CD4-positive, alpha-beta T cell treated with Interleukin-6 at 100 ng/mL for 8 hours (primary cell): ENCODE measurements at places on chromosomes 11 and 22.

DNA sequence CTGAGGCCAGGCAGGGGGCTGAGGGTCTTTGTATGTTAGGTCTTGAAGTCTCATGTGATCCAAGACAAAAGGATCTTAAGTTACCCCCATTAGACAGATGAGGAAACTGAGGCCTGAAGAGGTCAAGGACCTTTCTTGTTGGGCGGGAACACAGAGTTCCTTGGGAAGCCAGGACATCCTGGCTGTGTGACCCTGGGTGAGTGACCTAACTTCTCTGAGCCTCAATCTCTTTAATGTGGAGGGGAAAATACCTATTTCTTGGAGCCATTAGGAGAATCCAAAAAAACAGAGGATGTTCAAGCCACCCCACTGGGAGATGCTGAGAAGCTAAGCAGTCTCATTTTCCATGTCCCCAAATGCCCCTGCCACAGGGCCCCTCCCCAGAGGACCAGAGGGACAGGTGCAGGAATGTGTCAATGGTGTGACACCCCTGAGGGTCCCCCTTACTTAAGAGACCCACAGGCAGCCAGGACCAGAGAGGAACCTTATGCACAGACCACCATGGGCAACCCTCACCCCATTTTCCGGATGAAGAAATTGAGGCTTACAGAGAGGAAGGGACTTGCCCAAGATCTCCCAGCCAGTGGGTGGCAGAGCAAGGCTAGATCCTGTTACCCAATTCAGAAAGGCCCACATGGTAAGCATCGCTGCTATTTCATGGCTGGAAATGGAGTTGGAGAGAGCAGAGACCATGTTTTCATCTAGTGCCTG is 8.0 kb downstream of the RAC2 start:
- no peak for DNase-seq

DNA sequence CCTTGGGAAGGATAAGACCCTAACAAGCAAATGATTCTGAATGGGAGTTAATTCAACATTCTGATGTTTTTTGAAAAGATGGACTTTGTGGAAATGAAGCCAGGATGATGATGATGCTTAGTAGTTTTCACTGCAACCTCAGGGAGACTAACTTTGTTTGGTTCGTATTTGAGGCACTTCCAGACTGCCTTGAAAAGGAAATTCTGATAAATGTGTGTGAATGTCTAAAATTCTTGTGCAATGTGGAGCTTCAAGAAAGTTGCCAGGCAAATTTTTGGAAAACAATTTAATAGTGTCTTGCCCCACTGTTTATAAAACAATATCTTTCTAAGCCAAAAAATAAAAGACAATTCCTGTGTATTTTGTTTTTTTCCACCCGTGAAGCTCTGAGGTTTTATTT is 11.2 kb upstream of the NAV2 start:
- DNase-seq, result no peak

DNA sequence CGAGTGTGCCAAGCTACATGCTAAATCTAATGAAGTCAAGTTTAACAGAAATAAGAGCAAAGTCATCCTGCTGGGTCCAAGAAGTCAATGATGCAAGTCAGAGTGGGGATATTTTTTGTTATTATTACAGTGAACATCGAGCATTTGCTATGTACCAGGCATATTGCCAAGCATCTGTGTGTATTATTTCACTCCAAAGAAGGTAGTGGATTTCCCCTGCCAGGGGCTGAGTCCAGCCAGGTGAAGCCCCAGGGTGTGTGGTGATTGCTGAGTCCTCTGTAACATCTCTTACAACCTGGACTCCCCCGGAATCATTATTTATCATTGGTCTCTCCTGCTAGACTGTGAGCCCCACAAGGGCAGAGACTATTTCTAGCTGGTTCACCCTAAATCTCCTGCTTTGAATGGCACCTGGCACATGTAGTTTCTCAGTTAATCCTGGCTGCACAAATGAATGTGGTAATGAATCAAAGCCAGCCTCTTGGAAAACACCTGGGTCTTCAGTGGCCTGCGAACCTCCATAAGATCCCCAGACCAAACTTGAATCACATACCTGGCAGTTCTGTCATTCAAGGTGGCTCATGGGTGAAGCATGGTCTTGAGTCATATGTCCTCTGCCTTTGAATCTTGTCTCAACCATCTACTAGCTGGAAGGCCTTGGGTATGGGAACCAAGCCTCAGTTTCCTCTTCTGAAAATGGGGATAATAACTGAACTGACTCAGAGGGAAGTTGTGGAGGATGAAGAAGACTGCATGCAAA is 549.2 kb downstream of the MIAT start:
- DNase-seq, result no peak

DNA sequence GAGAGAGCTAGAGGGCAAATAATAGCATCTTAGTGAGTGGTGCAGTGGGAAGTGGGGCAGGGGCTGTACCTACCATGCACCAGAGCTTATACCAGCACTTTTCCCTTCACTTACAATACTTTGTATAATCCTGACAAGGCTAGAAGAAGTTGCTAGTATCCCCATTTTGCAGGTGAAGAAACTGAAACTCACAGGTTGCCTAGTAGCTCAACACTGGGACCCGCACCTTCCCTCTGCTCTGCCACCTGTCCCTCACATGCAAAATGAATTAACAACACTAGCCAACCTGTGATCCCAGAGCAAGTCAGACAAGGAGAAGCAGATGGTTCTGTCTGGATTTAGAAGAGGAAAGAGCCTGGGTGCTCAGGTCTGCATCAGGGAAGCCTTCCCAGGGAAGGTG is 510.4 kb downstream of the BUD13 start:
- no peak for DNase-seq

- DNase-seq, result no peak
Measured at GRCh38 chr11:130668751-130669150, 220.3 kb downstream of the ADAMTS15 start.

DNA sequence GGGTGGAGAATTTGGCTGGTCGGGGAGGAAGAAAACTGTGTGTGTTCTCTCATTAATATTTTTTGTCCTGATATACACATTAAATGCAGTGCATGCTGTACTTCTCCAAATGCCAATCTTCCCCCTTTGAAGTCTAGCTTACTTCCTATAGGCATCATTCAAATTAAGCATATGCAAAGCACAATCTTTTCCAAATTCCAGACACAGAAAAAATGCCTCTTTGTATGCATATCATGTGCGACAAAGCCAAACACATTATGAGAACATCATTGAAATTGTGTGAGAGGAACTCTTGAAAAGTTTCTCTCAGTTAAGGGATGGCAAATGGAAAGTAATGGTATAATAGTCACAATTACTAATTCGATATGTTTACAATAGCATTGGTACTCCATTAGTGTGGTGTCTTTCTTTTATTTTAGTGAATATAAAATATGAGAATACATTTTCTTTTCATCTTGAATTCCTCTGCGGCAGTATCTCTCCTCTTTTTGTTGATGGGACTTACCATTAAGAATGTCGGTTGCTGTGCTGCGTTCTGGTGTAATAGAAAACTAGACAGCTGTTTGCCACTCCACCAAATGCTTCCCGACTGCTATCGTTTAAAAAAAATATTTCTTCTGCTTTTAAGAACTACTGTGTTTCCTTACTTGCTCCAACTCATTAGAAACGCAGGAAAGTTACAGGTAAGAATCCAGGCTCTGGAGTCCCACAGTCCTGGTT is 19.3 kb upstream of the NRIP3 start:
- no peak for DNase-seq

DNA sequence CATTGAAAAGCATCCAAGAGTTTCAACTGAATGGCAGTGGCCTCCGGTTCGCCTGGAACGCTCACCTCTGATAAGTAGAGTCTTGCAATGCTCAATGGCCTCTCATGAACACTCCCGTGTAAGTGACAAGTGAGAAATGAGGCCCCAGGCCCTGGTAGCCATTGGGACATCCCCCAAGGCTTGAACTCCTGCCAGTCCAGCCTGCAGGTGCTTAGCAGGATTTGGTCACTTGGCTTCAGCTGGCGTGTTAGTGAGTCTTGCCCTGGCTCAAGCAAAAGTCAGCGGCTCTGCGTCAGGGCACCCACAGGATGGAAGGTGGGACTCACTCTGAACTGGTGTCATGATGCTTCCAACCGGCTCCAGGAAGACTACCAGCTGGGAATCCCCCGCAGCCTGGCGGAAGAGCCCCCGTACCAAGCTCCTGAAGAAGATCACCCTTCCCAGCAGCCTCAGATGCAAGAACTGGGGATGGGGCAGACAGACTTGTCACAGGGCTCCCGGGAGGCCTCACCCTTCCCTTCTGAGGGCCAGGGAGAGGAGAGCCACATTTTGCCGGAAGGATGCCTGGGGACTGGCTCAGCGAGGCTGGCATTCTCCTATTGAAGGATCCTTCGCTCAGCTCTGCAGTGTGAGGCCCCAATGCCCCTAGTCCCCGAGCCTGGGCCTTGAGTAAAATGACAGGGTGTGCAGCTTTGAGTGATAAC is 19.3 kb downstream of the MB start:
- DNase-seq, result no peak
